ENCODE measurements at places on chromosomes 3 and 15.

DNA sequence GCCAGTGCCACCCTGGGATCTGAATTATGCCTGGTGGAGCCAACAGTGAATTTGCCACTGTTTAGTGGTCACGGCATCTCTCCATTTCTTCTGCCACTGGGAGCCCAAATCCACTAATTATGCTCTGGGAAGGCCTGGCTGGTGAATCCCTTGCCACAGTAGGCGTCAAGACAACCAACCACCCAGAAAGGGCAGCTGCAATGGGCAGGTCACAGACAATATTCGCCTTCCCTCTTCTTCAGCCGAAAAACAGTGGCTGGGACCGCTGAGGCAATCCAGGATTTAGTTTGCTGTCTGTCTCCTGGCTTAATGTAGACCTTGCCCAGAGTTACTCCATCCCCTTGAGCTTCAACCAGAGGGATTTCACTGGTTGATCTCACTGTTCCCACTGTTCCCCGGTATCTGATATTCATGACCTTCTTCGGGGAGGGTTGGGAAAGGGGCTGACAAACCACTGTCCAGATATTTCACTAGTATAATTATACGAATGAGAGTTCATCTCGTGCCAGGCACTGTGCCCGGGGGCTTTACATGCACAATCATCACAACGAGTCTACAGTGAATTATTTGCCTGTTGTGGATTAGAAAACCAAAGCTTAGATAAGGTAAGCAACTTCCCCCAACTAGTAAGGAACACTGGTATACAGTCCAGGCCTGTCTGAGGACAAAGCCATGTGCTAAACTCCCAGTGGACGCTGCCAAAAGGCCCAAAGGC, 49.9 kb upstream of the RAB6B start:
- DNase-seq, result no peak

DNA sequence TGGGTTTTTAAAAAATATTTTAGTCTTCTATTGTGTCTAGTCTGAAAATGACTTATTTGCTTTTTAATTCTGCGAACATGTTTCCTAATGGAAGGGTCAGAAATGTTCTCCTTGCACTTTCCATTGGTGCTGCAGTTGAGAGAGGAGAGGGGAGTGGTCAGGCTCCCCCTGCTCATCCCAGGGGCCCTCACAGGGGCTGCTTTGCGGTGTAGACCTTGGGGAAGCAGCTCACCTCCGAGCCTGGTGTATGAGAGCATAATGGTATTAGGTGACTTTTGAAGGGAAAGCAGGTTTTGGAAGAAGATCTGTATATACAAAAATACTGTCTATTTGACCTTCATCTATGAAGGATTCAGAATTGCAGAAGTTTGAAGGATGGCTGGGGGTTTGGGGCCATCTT, 28.3 kb downstream of the APBA2 start:
- DNase-seq, result no peak

DNA sequence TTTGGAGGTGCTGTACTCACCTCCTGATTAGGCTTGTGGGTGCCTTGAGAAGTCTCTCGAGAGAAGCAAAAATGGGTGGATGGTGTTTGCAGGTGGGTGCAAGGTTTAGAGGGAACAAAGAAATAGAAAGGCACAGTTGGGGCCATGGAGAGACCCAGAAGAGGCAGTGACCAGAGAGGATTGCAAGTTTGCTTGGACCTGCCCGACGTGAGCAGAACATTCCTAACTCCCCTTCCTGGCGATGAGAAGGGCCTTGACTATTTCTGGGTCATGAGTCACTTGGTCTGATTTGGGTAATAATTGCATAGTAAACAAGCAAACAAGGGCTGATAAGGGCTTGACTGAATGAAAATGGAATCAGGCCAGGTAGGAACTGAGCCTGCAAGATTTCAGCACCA, 7.0 kb upstream of the CTSH start:
- no peak for DNase-seq

DNA sequence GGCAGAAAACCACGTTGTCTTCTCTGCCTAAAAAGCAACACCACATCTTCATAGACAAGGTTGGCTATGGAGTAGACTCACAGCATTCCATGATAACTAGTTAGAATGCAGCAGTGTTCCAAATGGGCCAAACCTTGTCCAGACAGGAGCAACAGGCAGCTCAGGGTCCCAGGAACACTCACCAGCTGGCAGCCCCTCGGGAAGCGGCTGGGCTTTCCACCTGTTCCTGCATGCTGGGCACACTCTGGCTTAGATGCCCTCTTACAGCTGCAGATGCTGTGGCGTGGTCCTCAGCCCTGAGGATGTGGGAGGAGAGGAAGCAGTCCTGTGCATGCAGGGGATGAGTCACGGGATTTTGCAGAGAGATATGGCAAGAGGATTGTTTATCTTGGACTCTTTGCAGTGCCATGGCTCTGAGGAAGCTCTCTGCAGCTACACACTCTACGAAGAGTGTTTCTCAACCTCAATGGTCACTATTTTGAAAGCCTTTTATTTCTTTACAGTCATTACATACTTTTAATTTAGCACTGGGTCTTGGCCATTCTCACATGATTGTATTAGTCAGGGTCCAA, 11.3 kb downstream of the NRROS start:
- DNase-seq, result no peak

DNA sequence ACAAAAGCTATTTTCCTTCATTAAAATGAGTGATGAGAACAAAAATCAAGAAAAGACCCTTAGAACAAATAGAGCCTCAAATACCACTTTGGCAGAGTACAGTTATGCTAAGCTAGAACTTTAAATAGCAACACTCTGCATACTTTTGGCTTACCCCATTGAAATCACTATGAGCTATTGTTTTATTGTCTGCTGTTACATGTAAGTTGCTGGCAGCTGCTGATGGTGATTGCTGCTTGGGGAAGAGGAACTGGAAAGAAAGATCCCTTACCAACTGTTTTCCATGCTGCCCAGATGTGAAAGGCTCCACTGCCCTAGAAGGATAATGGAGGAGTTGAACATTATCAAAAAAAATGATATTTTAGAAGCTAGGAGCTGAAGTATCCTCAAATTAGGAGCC, 135.4 kb downstream of the SYNPR start:
- no peak for DNase-seq

DNA sequence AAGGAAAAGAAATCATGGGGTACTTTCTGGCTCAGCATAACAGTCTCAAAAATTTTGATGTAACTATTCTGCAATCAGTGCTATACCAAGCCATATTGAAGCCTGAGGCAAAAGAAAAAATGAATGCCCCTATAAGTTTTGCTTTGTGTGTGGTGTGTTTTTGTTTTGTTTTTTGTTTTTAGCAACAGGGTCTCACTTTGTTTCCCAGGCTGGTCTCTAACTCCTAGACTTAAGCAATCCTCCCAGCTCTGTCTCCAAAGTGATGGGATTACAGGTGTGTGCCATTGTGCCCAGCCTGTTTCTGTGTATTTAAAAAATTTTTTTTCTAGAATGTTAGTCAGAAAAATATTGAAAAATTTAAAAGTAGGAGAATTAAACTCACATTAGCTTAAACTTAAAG, 93.2 kb downstream of the ZNF280D start:
- no peak for DNase-seq

- DNase-seq, result no peak
Observed at GRCh38 chr3:194935061-194935460, 249.4 kb downstream of the FAM43A start.

GRCh38 chr3:194446172-194446571, 40.6 kb downstream of the ATP13A3 start:
- DNase-seq, result no peak

GRCh38 chr3:25885544-25885943, 95.7 kb downstream of the OXSM start:
- no peak for DNase-seq

GRCh38 chr3:178690571-178690970, 154.3 kb downstream of the KCNMB2 start:
- no peak for DNase-seq

- no peak for DNase-seq
Observed at GRCh38 chr3:194045919-194046318, 90.0 kb upstream of the HES1 start.

GRCh38 chr15:90915808-90916440, 12.8 kb downstream of the MAN2A2 start:
- no peak for DNase-seq

- DNase-seq, result no peak
Observed at GRCh38 chr3:142648950-142649349, 52.8 kb downstream of the PLS1 start.

GRCh38 chr3:172311217-172311616, 137.0 kb downstream of the GHSR start:
- DNase-seq, result no peak

DNA sequence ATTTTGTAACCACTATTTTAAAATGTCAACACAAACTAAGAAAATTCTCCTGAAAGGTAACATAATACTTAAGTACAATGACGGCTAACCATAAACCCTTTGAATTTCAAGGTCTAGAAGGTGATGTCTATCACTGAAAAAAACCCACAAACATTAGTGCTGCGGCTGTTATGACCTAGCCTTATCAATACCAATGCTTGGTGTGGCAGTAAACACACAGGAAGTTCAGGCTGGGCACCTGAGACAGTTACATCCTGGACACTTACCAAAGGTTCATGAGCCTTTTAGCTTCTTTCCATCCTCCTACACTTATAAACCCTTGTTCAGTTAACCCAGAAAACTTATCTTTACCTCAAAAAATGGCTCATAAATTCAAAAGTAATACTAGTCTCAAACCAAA, 5.8 kb downstream of the HSPBAP1 start:
- no peak for DNase-seq

GRCh38 chr3:73550032-73550431, 74.7 kb downstream of the PDZRN3 start:
- no peak for DNase-seq

DNA sequence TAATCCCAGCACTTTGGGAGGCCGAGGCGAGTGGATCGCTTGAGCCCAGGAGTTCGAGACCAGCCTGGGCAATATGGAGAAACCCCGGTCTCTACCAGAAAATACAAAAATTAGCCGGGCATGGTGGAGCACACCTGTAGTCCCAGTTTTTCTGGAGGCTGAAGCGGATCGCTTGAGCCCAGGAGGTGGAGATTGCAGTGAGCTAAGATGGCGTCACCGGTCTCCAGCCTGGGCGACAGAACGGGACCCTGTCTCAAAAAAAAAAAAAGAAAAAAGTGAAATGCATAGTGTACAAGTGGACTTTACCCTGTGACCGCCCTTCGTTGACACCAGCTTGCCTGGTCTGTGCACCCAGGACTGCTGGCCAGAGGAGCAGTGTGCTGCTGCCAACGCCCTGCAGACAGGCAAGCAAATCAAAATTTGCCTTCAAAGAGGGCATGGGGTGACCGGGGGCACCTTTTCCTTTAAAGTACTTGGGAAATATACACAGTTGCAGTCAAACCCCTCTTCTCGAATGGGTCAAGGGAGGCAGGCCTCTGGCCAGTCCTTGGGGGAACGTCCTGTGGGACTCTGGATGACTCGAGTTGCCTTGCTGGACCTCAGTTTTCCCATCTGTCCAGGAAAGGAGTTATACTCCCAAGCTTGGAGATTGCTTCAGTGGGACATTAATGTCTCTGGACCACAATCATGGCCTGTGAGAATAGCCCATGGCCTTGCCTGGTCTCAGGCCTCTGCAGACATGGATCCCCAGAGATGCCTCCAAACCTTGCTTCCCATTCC, 1.0 kb downstream of the XYLB start:
- DNase-seq, result no peak

DNA sequence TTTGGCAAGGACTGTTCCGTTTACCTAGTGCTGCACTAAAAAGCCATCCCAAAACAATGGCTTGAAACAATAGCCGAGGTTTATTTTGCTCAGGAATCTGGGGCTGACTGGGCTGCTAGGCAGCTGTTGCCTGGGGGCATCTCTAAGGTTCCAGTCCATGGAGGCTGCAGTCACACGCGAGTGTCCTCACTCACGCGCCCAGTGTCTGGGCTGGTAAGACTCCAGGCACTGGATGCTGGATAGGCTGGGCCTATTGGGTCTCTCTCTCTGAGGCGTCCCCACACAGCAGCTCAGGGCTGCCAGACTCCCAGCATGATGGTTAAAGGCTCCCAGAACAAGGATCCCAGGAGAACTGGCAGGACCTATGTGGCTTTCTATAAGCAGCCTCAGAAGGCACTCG, 34.2 kb downstream of the ALS2CL start:
- no peak for DNase-seq

GRCh38 chr3:153978006-153978405, 143.2 kb upstream of the ARHGEF26 start:
- no peak for DNase-seq

DNA sequence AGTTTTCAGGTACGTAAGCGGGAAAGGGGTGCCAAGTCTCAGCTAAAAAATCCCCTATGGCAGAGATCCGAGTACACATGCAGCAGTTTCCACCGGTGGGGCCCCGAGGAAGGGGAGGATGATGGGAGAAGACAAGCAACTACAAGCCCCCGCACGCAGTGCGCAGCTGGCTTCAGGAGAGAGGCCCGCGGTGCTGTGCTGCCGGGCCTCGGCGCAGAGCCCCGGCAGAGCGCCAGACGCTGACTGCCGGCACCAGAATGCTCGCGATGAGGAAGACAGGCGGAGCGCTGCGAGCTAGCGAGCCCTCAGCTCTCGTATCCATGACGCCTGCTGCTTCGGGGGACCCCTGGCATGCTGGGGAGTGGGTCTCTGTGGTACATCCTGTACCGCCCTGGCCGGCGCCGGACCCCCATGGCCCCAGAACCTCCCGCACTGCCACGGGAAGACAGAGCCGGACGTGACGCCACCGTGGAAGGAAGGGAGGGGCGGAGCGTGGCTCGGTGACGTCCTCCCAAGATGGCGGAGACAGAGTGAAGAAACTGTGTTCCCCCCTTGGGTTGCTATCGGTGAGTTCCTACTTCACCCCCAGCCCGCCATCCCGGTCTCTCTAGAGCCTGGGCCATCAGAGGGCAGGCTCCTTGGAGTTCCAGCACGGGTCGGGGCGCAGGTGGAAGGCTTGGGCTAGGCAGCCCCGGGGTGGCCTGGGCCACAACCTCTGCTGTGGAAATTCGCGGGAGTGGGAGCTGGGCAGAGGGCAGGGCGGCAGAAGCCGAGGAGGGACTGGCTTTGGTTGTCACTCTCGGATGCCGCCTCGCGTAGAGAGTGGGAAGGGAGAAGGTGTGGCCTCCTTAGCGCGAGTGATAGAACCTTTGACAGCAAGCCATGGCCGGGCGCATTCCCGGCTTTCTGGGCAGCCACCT, at the start of gene MYNN:
TSS of gene MYNN (plus strand) at position 500 of the 920 bp plus-strand sequence. CDS start 900 bp downstream, outside the sequence.
- peak; percentile 98 for DNase-seq

DNA sequence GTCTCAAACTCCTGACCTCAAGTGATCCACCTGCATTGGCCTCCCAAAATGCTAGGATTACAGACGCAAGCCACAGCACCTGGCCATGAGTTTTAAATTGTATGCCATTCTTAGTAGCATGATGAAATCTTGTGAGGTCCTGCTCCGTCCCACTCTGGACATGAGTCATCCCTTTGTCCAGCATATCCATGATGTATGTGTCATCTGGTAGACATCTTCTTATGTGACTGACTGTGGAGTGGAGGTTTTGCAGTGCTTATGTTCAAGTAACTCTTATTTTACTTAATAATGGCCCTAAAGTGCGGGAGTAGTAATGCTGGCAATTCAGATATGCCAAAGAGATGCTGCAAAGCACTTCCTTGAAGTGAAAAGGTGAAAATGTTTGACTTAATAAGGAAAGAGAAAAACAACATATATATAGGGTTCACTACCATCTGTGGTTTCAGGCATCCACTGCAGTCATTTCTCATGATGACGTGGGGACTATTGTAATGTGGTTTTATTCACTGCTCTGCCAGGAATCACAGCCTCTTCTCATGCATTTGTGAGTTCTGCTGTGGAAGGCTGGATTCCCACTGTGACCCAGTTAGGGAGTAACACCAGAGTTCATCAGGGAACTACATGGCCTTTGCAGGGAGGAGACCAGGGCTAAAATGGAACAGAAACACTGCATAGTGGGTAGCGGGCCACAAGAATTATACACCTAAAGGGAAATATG, 204.6 kb upstream of the STRIT1 start:
- no peak for DNase-seq

Data from RPMI8226 (cell line).